Naive B cell (primary cell): ENCODE measurements at places on chromosomes 2 and 18.

DNA sequence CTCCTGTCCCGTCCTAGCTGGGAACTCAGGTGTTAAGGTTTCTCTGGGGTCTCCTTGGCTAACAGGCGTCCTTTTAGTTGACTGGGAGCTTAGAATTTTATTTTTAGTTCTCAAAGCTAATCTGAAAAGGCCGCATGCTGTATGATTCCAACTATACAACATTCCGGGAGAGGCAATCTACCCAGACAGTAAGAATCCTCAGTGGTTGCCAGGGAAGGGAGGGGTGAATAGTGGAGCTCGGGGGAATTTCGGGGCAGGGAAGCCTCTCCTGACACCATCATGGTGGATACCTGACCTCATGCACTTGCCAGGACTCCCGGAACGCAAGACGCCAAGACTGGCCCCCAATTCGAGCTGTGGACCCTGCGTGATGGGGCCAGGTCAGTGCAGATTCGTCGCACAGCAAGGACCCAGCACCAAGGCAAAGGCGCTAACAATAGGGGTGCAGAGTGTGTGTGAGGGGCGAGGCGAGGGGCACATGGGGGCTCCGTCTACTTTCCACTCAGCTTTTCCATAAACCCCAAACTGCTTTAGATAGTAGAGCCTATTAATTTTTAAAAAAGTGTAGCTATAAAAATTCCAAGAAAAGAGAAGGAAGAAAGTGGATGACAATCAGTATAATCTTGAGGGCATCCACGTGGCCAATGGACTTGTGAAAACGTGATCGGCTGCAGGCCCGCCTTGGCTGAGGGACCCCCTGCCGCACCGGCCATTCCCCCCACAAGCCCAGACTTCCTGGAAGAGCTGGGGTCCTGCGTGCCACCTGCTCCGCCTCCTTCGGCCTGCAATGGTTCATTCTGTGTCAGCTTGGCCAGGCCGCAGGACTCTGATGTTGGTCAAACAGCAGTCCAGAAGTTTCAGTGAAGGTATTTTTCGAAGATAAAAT lies 17.3 kb downstream of the PDCD1 start:
- no peak for DNase-seq

- DNase-seq: no peak
Measured at GRCh38 chr2:101371636-101372035, 15.7 kb downstream of the CREG2 start.

DNA sequence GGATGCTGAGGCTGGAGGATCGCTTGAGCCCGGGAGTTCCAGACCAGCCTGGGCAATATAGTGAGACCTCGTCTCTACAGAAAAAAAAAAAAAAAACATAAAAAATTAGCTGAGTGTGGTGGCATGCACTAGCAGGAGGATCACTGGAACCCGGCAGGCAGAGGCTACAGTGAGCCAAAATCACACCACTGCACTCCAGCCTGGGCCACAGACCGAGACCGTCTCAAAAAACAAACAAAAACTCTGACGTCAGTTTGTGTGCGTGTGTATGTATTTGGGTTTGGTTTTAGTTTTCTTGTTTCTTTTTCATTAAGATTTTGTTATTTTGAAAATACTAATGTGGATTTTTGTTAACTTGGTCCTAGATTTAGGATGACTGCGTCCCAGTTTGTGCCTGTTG lies 19.0 kb downstream of the CEP68 start:
- DNase-seq: no peak

DNA sequence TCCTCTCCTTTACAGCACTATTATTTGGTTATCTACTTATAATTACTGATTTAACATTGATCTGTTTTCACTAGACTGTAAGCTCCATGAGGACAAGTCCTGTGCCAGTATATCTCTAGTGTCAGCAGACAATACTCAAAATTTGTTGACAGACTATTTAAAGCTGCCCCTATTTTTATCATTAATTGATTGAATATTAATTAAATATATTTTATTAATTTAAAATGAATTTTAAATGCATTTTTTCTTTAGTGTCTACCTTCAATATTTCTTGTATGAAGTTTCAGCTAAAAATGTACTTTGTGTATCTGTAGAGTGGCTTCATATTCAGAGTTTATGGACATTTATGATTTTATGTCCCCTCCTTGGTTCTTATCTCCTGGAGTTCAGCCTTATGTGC lies 26.4 kb upstream of the FHOD3 start:
- DNase-seq: no peak

DNA sequence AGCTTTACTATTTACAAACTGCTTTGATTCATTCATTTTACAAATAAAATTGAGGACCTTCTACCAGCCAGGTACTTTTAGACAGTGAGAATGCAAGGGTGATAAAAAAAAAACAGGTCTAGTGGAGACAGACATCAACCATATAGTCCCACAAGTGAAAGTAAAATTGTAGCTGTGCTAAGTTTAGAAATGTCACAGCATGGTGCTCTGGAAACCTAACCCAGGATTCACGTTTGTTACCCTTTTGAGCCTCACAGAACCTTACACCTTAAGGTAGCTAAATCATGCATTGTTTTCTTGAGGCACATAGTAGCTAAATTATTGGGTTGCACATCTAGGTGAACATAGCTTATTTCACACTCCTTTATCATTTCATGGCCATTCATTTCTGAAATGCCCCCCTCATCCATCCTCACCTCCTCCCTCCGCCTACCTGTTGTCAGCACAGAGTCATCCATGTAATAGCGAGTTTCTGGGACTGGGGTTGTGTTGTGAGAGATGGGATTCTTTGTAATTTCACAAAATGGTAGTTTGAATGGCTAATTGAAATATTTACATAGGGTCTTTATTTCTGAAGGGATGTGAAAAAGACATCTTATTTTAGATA lies 7.1 kb downstream of the MTA3 start:
- no peak for DNase-seq

DNA sequence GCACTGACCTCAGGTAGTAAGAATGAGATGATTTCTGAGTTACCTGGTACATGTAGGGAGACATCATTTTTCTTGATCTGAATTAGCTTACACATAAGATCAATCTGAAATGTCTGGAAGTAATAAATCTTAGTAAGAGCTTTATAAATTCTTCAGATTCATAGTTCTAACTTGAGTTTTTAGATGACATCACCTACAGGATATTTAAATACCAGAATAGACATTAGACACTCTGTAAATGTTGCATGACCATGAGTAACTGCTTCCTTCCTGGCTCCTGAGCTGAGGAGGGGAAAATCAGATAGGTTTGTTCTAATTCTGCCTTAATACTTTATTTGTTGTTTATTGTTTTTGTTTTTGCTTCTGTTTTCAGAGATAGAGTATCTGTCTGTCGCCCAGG lies 181.8 kb downstream of the PHLPP1 start:
- no peak for DNase-seq

- DNase-seq: no peak
Measured at GRCh38 chr18:731185-731584, 18.8 kb upstream of the ENOSF1 start.

GRCh38 chr18:47530695-47531094 lies 279.2 kb upstream of the SKOR2 start:
- DNase-seq: no peak

DNA sequence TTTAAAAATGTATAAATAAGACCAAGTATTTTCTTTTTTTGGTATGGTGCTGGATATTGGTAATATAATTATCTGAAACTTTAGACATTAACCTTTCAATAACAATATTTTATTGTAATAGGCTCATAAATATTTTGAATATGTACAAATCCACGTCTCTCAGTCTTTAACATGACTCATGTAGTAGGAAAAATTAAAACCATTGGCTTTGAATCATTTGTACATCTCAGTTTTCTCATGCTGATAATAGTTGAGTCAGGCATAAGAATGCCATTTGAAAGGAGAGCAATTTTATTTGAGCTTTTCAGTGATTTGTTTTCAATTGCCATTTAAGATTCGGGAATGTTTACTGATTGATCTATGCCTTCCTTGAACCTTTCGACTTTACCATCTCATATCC lies 364.8 kb downstream of the TGIF1 start:
- DNase-seq: no peak

DNA sequence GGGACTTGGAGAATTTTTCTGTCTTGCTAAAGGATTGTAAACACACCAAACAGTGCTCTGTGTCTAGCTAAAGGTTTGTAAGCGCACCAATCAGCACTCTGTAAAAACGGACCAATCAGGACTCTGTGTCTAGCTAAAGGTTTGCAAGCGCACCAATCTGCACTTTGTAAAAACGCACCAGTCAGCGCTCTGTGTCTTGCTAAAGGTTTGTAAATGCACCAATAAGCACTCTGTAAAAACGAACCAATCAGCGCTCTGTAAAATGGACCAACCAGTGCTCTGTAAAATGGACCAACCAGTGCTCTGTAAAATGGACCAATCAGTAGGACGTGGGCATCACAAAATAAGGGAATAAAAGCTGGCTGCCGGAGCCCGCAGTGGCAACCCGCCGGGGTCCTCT lies 16.5 kb downstream of the ABI2 start:
- DNase-seq: no peak

DNA sequence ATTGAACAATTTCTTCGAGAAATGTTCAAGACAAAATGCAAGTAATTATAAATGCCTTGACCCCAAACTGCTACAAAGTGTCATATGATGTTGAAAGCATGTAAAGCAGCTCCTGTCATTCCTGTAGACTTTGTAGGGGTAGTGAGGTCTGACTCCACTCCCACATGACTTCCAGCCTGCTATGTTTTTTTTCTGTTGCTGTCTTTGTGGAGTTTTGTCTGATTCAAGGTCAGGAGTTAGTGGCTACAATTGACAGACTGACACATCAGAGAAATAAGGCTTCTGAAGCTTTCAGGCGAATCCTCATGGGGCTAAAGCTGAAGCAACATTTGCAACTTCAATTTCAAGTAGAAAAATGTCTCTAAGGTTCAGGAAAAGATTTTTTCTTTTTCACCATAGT lies 63.9 kb upstream of the CCDC195 start:
- DNase-seq: no peak

GRCh38 chr2:101972621-101973434 lies 18.9 kb upstream of the IL1R2 start:
- no peak for DNase-seq

- no peak for DNase-seq
Measured at GRCh38 chr2:68435615-68436014, 31.5 kb downstream of the FBXO48 start.

DNA sequence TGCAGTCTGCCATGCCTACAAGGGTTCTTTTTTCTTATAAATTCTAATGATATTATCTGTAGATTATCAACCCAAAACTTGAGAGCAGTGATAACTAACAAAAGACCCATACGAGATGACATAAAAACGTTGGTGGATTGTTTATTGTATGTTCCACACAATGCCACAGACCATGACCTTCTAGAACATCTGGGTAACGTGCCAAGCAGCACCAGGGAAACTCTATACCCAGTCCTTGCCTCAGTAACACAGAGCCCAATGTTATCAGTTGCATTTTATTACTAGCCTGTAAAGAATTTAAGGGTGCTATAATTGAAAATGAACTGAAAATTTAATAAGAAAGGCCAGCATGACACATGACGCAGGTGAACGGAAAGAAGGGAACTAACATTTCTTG lies 99.1 kb upstream of the UGP2 start:
- no peak for DNase-seq

- no peak for DNase-seq
Measured at GRCh38 chr2:134647607-134648256, 71.1 kb downstream of the TMEM163 start.

DNA sequence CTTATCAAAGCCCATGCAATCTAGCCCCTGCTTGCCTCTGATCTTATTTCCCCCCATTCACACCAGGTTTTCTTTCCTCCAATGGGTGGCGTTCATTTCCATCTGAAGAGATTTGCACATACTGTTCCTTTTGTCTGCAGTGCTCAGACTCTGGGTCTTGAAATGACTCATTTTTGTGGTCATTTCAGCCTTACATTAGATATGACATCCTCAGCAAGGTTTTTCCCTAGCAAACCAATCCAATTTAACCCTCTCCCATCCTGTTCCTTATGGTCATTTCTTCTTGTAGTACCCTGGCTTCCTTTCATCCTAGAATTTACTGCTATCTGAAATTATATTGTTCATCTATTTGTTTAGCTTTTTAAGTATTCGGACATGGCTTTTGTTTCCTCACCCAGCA lies 42.5 kb upstream of the SCN1A start:
- DNase-seq: no peak

GRCh38 chr2:136101042-136101441 lies 16.9 kb downstream of the CXCR4 start:
- no peak for DNase-seq

DNA sequence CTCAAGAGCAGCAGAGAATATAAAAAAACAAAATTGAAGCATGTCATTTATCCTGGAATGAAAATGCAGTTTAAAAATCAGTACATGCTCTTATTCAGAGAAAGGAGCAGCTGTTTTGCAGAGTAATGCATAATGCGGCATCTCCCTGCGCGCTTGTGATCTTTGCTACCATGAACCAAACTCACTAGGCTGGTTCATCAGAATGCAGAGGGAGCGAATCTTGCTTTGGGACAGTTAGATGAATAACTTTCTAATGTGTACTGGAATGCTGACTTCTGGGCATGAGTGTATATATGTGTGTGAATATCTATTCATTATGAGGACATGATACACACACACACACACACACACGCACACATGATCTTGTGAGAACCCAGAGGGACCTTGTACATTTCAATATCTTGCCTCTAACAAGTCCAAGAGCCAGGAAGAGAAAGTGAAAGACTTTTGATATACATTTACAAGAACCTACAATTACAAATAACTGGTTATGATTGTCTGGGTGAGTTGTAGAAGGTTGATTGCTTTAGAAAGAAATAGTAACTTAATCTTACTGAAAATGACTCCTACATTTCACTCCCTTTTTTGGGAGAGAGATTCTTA lies 54.1 kb upstream of the THOC1 start:
- DNase-seq: no peak

DNA sequence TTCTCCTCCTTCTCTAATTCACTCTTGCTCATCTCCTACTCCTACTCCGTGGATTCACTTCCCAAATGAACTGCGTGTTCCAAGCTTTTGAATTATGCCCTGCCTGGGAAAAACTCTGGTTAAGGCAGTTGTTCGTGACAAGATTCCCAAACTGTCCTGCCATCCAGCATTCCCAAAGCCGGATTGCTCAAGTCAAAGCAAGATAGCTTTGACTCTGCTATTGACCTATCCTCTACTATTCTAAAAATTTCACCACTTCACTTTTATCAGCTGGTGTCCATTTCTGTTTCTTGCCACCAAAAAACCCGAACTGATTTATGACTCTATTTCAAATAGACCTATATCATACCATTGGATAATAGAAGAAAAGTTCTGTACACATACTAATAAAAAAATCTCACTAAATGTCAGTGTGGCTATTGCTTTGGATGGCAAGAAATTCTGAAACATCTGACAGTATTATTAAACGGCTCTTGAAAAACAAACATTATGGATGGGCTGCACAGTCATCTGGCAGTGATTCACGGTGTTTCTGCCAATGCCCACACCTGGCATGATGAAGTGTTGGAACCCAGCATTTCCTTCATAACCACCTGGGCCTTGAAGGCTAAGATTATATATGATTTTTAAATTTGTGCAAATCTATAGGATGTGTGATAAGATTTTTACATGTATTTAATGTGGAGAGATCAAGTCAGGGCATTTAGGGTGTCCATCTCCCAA lies 87.4 kb downstream of the NCKAP5 start:
- DNase-seq: no peak

- no peak for DNase-seq
Measured at GRCh38 chr2:2142345-2142744, 188.7 kb downstream of the MYT1L start.

GRCh38 chr2:105144152-105144940 lies 97.2 kb upstream of the GPR45 start:
- no peak for DNase-seq
